ENCODE measurements at places on chromosomes 5 and 9.

DNA sequence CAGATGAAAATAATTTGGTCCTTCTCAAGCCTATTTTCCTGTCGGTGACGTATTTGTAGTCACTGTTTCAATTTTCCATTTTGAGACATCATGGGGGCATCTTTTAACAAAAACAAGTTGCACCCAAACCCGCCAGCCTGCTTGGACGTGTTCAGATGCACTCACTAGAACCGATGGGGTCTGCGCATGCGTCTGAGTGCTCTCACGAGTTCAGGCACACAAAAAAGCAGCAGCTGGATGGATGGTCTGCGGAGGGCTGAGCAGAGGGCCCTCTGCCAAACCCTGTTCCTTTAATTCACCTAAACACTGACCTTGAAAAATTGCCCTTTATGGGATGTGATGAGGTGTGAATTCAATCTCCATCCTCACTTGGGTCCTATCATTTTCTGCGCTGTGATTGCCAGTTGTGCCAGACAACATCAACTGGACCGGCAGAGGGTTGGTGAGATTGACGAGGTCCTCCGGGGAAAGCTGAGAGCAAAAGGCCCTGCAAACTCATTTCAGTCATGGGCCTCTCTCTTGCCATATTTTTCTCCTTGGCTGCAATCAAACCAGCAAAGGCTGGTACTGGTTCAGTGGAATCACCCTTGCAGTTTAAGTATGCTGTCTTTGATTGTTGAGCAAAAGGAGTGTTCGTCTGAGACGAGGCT, 251.9 kb downstream of the NFIB start:
- no peak for DNase-seq

- no peak for DNase-seq
These were observed 11.9 kb upstream of the DDX41 start for GRCh38 chr5:177528631-177529030.

- DNase-seq: no peak
These were observed 417 bp downstream of the GABBR2 start for GRCh38 chr9:98708103-98708932.

GRCh38 chr5:172585114-172585513, 55.9 kb upstream of the NEURL1B start:
- no peak for DNase-seq

- DNase-seq: no peak
These were observed 1.9 kb downstream of the SPRY4 start for GRCh38 chr5:142322747-142323479.

DNA sequence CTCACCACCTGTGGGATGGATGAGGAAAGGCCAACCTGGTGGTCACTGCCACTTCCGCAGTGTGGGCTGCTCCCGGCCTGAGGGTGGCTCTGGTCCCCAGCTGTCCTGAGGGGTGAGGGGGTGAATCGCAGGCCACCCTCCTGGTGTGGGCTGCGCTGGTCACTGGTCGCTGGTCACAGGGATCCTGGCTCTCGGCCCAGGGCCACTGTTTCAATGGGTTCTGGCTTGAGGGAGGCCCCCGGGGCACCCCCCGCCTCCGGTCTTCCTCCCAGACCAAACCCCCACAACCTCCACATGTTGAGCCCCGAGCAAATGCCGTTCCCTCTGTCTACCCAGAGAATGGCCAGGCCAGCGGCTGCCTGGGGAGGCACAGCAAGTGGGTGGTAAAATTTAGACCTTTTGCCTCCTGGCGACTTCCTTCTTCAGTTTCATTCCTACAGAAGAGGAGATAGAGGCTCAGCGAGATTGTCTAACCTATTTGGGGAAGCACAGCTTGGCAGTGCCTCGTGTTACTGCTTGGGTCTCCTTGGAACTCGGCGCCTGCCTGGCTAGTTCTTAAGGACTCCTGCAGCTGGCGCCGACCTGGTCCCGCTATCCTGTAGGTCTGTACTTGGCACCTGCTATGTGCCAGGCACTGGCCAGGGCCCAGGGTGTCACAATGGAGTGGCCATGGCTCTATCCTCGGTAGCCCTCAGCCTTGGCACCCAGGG, 48.2 kb downstream of the RXRA start:
- DNase-seq: peak; percentile 38

DNA sequence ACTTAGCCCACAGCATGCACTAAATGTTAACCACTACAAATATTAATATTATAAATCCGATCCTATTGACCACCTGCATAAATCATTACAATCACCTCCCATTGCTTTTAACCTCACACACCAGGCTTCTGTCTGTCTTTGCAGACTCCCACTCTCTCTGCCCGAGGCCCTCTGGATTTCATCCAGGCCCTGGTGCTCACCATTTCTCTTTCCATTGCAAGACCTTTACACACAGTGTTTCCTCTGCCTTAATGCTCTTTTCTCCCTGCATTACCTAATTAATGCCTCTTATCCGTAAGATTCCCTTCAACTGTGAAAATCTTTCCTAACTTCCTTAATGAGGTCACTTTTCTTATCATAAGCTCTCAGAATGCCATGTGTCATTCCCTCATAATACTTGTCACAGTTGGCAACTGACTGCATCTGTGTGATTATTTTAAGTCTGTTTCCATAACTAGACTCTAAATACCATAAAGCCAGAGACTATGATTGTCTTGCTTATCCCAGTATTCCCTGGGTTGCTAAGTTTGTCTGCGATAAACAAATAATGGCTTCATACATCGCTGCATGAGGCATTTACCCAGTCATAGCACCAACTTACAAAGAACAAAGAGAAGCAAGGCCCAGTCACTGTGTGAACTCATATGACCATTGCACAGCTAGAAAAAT, 155.1 kb downstream of the CCDC192 start:
- no peak for DNase-seq

- DNase-seq: no peak
These were observed 38.6 kb downstream of the SNX18 start for GRCh38 chr5:54556141-54556540.

DNA sequence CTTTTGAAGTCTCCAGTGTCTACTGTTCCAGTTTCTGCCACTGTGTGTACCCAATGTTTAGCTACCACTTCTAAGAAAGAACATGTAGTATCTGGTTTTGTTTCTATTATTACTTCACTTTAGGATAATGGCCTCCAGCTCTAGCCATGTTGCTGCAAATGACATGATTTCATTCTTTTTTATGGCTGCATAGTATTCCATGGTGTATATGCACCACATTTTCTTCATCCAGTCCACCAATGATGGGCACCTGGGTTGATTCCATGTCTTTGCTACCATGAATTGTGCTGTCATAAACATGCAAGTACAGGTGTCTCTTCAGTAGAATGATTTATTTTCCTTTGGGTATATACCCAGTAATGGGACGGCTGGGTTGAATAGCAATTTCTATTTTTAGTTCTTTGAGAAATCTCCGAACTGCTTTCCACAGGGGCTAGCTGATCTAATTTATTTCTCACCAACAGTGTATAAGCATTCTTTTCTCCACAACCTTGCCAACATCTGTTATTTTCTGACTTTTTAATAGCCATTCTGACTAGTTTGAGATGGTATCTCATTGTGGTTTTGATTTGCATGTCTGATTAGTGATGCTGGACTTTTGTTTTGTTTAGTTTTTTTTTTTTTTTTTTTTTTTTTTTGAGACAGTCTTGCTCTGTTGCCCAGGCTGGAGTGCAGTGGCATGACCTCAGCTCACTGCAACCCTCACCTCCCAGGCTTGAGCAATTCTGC, 68.9 kb downstream of the WDR41 start:
- DNase-seq: no peak

DNA sequence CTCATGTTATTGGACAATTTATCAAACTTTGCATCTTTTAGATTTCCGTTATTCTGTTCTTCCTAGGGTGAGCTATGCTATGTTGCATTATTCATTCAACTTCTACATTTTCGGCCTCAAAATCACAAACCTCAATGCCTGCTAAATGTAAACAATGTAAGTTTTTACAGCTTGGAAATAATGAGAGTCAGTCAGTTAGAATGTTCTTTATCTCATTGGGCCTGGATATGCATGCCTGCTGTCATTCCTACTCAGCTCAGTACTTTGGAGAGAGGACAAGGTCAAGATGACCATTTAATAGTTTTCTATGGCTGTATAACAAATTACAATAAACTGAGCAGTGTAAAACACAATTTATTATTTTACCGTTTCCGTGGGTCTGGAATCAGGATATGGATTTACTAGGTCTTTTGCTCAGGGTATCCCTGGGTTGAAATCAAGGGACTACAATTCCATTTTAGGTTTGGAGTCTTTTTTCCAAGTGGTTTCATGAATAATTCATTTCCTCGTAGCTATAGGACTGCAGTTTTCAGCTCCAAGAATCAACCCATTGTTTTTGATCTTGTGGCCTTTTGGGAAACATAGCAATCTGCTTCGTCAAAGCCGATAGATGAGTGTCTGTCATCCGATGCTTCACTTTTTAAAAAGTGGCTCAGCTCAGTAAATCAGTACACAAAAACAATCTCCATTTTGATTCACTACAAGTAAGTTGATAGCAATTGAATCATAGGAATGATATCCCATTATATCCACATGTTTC, 1143.2 kb upstream of the CDH6 start:
- DNase-seq: no peak

- DNase-seq: no peak
These were observed 36.2 kb upstream of the ANKRD55 start for GRCh38 chr5:56269216-56269927.

DNA sequence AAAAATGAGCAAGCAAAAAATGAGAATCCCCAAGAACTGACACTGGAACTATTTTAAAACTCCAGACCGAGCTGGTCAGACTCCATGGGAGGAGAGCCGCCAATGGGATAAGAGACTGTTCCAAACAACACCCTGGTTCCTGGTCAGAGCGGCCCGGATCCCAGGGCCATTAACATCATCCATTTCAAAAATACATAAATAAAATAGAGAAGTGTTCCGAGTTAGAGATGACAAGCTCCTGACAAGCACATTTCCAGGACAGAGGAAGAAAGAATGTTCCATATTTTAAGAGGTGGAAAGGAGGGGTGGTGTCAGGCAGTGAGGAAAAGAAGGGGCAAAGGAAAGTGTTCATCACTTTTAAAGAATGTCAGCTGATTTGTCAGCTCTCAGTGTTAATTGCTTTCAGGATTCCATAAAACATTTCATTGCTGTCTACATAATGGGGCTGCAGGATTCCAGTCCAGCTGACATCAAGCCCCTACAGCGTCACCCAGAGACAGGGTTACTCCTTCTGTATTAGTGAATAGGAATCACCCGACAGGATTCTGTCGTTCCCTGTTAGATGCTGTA, 202.5 kb upstream of the TRIM32 start:
- DNase-seq: no peak

GRCh38 chr5:153742060-153742459, 251.6 kb downstream of the GRIA1 start:
- DNase-seq: no peak

- no peak for DNase-seq
These were observed 49.4 kb upstream of the SLC25A51 start for GRCh38 chr9:37953206-37953774.

GRCh38 chr9:5536684-5537083, 26.4 kb downstream of the PDCD1LG2 start:
- no peak for DNase-seq

DNA sequence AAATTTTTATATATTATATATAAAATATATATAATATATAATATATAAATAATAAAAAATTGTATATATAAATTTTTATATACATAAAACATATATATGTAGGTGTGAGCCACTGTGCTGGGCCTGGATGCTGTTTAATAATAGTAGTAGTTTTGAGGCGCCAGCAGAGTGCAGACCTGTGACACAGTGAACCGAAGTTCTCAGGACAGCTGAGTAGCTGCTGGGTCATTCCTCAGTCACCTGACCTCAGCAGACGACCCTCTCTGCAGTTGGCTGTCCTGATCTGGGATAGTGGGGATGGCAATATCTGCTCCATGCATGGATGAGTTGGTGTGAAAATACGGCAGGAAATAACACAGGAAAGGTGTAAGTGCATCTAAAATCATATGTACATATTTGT, 3.3 kb upstream of the SNX18 start:
- DNase-seq: no peak

DNA sequence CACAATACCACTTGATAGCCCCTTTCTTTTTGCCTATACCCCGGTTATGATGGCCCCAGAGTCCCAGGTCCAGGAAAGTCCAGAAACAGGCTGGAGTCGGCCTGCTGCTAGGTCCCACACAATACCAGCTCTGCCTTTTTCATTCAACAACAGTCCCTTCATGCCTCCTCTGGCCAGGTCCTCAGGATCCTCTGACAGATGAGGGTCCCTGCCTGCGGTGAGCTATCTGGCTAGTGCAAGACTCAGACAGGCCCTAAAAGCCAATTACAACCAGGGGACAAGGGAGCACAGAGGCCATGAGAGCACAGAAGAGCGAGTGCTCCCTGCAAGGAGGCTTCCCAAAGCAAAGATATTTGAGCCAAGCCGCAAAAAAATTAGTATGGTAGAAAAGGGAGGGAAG, 84.8 kb upstream of the ZBTB43 start:
- DNase-seq: no peak

DNA sequence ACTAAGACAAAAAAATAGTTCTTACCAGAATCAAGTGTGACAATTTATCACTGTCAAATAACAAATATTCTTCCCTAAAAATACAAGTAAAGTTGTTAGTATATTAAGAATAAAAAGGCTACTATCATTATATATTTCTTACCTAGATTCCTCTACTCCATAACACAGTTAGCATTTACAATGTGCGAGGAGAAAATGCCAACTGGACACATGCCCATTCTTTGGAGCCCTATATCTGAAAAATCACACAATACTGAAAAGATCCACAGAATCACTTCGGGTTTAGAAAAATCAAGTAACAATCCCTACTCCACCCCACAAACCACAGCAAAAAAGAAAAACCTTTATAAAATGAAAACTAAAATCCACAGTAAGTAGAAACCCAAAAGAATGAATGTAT, 70.9 kb downstream of the PKD2L2 start:
- no peak for DNase-seq

DNA sequence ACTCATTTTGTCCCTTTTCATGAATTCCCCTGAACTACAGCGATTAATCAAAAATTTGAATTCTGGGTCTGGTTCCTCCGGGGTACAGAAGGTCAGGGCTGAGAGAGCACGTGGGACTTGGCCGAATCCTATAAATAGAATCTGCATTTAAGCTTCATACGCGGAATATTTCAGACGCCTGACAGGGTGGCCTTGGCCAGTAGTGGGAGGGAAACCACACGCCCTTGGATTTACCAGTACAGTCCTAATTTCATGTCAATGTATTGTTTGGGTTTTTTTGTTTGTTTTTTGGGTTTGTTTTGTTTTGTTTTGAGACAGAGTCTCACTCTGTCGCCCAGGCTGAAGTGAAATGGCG, 21.5 kb upstream of the NIPBL start:
- DNase-seq: no peak

GRCh38 chr9:130927995-130928900, 10.8 kb downstream of the FIBCD1 start:
- DNase-seq: no peak

Data from CD4-positive, alpha-beta T cell (primary cell).